A549 (cell line): ENCODE measurements at places on chromosomes 11 and 22.

DNA sequence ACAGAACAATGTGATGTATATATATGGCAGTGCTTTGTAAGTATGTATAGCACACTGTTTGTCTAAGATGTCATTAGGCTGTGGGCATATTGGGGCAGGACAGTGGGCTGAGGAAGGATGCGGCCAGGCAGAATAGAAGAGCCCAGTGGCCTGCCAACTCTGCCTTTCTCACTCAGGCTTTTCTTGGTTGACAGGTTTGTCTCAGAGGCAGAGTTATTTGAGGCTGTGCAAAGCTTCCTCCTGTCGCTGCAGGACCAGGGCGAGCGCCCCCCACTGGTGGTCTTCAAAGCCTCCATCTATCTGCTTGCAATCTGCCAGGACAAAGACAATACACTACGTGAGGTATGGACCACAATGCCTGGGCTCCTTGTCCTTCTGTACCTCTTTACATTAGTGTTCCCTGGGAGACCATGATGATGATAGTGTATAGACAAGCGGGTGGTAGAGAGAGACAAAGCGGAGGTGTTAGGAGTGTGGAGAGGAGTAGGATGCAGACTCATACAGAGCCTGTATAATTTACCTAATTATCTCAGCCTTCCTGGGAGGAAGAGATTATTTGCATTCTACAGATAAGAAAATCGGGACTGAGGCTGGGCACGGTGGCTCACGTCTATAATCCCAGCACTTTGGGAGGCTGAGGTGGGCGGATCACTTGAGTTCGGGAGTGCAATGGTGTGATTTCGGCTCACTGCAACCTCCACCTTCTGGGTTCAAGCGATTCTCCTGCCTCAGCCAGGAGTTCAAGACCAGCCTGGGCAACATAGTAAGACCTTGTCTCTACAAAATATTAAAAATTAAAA is 37.3 kb upstream of the CCDC134 start:
- peak; percentile 48 for DNase-seq

DNA sequence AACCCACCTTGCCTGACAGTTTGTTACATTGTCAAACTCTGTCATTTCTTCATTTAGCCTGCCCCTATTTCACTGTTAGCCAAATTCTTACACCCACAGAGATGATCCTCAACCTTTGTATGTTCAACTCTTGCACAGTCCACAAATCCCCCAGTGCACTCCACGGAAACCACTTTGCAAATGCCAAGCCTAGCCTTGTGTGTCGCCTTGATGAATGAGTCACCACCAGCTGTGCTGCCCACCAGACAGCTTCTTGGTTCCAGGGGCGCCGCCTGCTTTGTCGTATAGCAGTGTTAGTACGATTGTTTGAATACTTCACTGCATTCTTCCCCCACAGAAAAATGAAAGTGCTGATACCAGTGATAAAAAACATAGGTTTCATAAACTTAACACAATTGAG is 686.3 kb downstream of the NTM start:
- no peak for DNase-seq

- DNase-seq: no peak
These were observed 261.2 kb upstream of the UBASH3B start for GRCh38 chr11:122394313-122394712.

DNA sequence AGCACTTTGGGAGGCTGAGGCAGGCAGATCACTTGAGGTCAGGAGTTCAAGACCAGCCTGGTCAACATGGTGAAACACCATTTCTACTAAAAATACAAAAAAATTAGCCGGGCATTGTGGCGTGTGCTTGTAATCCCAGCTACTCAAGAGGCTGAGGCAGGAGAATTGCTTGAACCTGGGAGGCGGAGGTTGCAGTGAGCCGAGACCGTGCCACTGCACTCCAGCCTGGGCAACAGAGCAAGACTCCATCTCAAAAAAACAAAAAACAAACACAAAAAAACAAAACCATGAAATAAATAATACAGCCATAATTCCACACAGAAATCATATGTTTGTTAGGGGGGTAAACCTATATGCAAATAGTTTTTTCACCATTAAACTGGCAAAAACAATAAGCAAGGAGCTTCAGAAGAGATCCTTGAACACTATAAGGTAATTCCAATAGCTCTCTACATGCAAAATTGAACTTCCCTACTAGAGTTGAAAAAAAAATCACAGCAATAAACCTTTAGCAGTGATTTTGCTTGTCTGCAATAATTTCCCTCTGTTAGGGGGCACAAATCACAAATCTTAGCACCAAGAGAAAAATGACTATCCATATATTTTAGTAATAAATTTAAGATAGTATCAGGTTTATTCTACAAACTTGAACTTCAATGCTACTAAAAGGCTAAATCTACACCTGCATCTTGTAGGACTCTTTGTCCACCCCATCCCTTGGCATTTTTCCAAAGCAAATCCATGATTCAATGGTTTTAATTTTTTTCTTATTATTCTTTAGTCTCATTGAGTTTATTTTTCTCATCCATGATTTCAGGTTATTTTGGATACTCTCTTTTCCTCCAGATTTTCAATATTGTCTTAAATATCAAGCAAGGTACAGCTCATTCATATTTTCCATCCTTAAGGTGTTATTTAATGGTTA is 3.9 kb downstream of the CSTF3 start:
- DNase-seq: no peak

DNA sequence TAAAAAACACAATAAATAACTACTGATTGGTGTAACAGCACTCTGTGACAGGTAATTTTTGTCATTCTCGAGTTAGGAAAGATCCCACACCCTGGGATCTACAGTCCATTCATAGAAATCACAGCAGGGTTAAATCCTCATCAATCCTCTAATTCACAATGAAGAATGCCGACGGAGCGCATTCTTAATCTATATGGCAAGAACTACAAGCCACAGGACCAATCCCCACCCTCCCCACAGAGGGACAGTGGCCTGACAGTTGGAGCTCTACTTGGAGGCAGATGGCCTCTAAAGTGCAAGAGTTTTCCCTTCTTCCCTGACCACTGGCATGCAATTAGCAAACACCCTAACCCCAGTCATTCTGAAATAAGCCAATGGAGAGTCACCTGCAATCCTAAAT is 34.2 kb downstream of the TCF20 start:
- DNase-seq: no peak

DNA sequence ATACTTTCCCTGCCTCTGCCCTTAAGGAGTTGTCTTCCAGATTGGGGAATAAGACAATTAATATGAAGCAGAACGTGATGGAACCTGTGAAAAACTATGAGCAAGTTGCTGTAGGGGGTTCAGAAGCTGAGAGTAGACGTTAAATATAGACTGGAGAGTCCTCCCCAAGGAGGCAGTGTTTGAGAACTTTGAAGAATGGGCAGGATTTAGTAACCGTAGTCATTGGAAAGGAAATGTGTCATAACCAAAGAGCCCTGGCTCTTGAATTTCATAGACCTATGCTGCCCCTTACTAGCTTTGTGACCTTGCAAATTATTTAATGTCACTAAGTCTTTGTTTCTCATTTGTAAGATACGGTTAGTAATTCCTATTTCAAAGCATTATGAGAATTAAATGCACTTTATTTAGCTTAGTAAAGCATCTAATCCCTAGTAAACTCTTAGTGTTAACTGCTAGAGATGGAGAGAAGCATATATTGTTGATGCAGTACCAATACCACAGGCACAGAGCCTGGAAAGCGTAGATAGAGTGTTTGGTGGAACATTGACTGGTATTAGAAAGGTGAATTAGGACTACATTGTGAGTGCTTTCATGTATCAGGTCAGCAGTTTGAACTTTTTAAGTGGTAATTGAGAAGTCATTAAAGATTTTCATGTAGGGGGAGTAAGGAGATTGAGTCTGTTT is 54.1 kb downstream of the MCAM start:
- no peak for DNase-seq

DNA sequence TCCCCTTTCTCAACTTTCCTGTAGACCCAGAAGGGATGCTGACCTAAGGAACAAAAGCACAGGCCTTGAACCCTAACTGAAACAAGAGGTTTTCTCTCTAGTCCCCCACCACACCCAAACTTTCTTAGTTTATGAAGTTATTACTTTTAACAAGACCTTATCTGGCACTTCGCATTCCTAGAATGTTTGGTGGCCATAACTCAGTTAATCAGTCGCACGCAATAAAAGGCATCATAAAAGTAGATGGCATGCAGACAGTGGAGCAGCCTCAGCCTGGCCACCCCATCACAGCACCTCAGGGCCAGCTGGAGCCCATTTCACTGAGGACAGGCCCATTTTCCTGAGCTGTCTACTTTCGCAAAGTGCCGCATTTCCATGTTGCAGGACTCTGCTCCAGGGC is 301.9 kb downstream of the OPCML start:
- no peak for DNase-seq

- DNase-seq: no peak
These were observed 279.3 kb downstream of the CASP12 start for GRCh38 chr11:104618954-104619353.

GRCh38 chr22:17434856-17435255 is 65.6 kb downstream of the CECR2 start:
- no peak for DNase-seq

GRCh38 chr11:110029714-110030113 is 63.5 kb upstream of the ZC3H12C start:
- no peak for DNase-seq

DNA sequence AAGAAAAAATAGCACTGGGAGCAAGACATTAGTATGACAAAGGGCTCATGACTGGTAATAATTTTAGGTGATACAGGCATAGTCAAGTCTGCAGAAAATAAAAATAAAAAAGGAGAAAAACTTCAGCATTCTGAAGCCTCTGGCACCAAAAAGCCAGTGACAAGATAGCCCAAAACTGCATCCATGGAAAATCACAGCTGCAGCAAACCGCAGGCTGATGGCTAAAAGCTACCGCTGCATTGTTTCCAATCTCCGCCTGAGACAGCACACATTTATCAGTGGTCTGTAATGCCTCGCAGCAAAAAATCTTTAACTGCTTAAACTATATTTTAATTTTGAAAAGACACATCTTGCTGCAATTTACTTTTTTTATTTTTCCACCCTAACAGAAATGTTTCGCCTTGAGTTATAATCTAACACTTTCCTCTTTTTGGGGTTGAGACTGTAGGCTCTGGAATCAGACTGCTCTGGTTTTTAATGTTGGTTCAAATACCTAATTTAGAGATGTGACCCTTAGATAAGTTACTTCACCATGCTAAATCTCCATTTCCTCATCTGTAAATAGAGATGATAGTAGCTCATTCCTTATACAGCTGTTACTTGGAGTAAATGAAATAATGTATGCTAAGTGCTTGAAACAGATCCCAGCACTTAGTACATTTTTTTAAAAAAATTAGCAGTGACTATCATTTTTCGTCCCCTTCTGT is 42.0 kb upstream of the FIBIN start:
- no peak for DNase-seq

DNA sequence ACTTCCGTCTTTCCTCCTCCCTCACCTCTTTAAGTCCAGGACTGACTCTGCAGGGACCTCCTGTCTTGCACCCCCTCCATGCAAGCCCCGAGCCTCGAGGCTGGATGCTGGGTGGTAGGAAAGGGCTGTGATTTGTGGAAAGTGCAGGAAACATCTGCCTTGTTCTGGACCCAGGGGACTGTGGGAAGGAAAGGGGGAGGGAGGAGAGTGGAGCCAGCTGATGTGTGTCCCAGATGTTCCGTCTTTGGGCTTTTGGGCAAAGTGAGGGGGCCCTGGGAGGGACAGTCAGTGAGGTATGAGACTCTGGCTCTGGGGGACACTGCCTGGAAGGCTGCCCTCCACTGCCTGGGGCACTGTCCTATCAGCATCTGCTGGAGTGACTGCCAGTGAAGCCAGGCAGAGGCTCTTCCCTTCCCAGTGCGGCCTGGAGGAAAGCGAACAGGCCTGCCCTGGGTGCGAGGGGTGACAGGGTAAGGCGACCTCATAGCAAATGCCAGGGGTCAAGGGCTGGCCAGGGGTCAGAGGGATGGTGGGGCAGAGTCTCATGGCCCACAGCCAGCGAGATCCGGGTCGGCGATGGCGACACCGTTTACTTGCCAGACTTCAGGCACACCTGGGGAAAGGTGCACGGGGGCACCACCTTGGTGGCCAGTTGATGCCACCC is 1.7 kb downstream of the MRGPRD start:
- DNase-seq: no peak

DNA sequence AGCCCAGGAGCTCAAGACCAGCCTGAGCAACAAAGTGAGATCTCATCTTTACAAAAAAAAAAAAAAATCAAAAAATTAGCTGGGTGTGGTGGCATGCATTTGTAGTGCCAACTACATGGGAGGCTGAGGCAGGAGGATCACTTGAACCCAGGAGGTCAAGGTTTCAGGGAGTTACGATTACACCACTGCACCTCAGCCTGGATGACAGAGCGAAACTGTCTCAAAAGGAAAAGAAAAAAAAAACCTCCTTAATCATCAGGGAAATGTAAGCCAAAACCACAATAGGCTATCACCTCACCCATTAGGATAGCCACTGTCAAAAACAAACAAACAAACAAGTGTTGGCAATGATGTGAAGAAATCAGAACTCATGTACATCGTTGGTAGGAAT is 13.4 kb downstream of the DGCR2 start:
- DNase-seq: no peak

DNA sequence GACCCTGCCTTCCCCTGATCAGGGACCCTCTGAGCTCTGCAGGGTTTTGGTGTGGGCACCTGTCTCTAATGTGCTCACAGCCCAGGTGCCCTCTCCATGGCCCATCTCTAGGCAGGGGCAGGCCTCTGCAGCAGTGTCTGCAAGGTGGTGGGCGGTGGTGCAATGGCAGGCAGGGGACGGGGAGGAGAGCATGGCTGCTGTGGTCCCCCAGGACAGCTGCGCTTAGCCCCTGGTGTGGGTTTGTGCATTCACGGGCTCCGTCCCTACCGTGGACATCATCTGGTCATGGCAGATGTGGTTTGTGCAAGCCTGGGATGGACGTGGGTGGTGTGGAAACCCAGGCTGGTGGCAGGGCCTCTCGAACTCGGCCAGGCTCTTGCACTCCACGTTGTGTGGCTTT is 443.1 kb downstream of the TBC1D22A start:
- no peak for DNase-seq

- DNase-seq: no peak
These were observed 36.5 kb downstream of the TSPAN18 start for GRCh38 chr11:44763121-44763820.

GRCh38 chr11:63986932-63987513 is 785 bp downstream of the OTUB1 start:
- no peak for DNase-seq

DNA sequence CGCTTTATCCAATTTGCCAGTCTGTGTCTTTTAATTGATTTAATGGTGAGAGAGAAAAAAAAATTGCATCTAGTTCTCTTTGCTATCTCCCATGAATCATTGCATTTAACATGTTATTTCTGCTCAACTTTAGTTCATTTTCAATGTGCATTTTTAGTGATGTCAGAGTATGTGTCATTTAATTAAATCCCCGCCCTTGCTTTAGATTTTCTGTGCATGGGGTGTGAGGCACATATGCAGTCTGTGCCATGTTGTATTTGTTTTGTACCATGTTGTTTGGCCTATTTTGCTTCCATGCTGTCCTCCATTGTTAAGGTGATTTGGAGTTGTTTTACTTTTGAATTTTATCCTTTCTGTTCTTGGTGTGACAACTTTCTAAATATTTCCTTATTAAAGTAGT is 8.3 kb upstream of the NCR3LG1 start:
- no peak for DNase-seq

GRCh38 chr22:50438305-50439275 is 36.2 kb downstream of the SBF1 start:
- DNase-seq: no peak
